Stimulated activated CD8-positive, alpha-beta memory T cell treated with anti-CD3 and anti-CD28 coated beads, Interleukin-2, amount 100 ng/mL, for 48 hours (primary cell): ENCODE measurements at places on chromosomes 13 and 19.

DNA sequence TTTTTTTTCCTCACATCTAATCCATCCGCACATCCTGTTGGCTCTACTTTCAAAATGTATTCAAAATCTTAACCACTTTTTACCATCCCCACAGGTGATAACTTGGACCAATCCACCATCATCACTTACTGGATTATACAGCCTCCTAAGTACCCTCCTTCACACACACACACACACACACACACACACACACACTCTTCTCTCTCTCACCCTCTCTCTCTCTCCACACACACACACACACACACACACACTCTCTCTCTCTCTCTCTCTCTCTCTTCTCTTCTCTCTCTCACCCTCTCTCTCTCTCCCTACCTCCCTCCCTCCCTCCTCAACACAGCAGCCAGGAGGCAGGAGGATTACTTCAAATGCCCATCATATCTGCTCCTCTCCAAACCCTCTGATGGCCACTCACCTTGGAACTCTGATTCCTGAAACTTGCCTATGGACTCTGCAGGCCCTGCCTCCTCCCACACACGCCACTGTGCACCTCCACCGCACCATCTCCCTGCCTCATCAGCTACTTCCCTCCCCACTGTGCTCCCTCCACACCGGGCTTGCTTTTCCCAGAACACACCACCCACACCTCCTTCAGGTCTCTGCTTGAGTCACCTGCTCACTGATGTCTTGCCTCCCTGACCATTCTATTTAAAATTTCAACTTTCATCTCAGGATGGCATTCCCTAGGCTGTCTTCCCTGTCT, 39.7 kb downstream of the RCBTB2 start:
- DNase-seq = no peak

DNA sequence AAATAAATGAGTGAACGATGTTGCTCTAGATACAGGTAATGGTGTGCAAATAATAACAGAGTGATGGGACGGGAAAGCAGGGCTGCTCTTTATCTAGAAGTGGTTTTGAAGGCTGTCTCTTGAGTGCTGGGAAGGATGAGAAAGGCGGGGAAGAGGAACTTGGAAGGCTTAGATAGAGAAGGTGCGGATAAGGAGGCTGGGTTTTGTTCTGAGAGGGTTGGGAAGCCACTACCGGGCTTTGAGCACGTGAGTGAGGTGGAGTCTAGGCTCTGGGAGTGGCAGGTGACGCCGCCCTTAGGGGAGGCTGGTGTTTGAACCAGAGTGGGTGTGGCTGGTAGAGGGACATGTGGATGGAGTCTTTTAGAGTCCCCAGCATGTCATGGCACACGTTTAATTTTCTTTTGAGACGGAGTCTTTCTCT, 811 bp downstream of the ARMC6 start:
- DNase-seq = peak; percentile 64

DNA sequence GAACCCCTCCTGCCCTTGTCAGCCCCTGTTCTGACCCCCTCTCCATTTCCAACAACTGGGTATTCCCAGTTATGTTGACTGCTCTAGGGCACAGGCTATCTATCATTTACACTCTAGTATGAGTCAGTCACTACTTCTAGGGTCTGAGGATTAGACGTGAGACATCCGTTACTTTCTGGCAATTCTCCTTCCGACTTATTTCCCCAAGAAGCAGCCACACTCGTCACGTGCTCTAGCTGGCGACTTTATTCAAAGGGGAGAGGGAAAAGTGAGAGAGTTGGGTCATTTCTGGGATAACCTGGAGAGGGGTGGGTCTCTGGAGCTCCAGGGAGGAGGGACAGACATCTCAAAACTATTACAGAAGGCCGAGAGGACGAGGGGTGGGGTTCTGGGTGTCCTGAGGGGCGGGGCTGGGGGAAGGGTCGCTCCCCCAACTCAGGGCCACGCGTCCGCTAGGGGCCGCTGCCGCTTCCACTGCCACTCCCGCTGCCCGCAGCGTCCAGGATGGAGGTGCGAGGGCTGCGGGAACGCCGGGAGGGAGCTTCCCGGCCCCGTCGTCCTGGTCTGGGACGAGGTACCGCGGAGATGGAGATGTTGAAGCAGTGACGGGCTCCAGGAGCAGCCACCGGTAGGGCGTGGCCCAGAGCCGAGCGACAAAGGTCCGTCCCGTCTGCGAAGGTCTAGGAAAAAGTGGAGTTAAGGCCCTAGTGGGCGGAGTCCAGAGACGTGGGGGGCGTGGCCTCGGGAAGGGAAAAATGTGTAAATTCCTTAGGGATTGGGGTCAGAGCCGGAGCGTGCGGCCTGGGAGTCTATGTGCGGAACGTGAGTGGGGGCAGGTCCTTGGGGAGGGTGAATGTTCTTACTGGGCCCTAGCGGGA, 8.9 kb downstream of the RTBDN start:
- DNase-seq = no peak

- DNase-seq = peak; percentile 71
Measured at GRCh38 chr19:48469289-48469881, at the start of gene CYTH2. CYTH2 (plus strand) TSS chr19:48469369; CDS start chr19:48469508, 139 bp downstream.

DNA sequence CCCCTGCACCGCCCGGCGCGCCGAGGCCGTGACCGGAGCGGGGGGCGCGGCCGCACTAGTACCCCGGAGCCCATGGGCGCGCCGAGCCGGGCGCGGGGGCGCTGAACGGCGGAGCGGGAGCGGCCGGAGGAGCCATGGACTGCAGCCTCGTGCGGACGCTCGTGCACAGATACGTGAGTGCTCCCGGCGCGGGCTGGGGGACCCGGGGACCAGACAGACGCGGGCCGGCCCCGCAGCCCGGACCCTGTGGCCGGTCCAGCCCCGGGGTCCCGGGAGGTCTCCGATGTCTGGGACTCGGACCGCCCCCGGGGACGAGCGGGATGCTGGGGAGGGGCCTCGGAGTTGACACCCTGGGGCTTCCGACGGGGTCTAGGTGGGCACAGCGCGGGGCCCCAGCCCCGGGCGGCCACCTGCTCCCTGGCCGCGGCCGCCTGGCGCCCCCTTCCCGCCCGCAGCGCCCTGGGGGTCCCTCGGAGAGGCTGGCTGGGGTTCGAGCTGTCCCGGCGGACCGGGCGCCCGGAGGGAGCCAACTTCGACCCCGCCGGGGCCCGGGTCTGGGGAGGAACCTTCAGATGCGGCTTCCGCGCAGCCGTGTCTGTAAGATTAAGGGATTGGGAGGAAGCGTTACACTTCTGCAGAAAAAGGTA, 568 bp downstream of the ATP11A start:
- no peak for DNase-seq

- no peak for DNase-seq
Measured at GRCh38 chr13:33612641-33613638, 205.0 kb upstream of the RFC3 start.
